Left hindlimb (tissue), 1 donor: ENCODE measurements at places on chromosomes 16 and 17.

- DNase-seq: peak; percentile 68
Observed at GRCh38 chr17:6079155-6079888, 9.1 kb downstream of the WSCD1 start.

- DNase-seq: no peak
Observed at GRCh38 chr17:9465210-9465921, 110.3 kb downstream of the STX8 start.

- no peak for DNase-seq
Observed at GRCh38 chr16:27217256-27217655, 13.9 kb downstream of the KDM8 start.

GRCh38 chr17:81961087-81961511 lies at the start of gene NOTUM:
Gene NOTUM (minus strand): TSS chr17:81961187. CDS start chr17:81960909, 278 bp downstream.
- DNase-seq: no peak

DNA sequence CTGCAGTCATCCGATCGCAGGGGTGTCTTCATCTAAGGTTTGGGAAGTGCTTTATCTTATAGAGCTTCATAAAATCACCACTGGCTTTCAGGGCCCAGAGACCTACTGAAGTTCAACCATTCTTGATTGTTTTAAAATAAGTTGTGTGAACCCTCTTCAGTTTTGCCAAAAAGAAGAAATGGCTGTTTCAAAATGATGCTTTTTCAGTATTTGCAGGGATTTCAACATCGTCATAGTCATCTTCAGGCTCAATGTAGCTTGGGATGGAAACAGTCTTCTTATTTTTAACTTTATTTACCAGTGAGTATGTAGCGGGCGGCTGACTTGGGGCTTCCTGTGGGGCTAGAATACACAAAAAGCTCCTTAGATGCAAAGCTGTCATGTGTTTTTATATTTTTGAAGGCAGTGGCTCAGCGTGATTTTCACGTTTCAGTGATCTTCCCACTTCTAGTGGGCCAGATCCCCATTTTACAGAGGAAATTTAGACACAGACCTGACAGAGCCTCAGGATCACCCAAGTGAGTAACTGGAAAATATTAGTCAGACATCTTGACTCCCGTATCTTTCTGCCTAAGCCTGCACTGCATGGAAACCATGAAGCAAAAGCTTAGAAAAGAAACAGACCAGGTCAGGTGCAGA lies 19.1 kb upstream of the ZNF594 start:
- no peak for DNase-seq
